ENCODE measurements at places on chromosomes 3 and 15.

GRCh38 chr3:43034911-43035310 is 55.8 kb downstream of the GASK1A start:
- DNase-seq, result no peak

- no peak for DNase-seq
Observed at GRCh38 chr3:194485468-194485880, 1.3 kb downstream of the ATP13A3 start.

DNA sequence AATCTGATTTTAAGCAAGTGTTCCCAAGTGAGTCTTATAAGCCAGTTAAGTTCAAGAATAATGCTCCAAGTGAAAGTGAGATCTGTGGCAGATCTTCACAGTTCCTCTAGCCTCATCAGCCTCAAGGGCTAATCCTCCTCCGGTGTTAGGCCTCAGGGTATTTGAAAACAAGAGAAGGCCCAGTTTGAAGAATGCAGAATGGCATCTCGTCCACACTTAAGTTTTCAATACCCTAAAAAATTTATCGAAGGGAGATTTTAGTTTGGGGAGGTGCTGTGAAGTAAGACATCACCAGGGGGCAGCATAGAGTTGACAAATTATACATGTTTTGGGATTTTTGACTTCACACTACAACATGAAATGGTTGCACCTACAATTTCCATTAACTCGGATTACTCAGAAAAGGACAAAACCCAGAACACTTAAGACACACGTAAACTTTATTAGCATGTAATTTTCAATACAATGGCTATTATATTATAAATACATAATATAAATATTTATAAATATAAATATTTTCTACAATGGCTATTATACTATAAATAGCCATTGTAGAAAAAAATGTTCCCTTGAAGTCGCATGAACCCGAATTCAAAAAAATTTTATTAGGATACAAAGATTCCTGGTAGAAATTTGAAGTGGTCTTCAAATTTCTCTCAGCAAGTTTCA is 2.3 kb upstream of the TMEM266 start:
- peak; percentile 56 for DNase-seq

- DNase-seq, result no peak
Observed at GRCh38 chr3:373193-373779, 176.7 kb downstream of the CHL1 start.

DNA sequence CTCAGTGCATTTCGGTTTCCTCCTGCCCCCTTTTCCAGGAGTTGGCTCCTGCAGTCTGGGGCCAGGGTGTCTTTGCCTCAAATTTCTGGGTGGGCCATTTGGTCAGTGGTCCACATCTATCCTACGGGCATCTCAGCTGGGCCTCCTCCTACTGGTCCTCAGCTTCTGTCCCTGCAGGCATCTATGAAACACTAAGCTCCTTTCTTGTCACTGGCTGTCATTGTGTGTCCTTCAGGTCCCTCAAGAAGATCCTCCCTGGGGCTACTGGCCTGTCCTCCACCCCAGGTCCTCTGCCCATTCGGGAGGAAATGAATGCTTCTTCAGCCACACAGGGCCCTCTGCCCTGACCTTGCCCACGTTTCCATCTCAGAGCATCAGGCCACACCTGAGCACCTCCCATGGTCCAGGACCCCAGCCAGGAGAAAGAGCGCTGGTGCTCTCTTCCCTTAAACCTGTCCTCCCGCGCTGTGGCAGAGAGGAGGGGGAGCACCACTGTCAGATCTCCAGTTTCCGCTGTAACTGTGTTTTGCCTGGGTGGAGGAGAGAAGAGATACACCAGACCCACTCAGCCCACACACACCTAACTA is 1.8 kb downstream of the PRR23E start:
- no peak for DNase-seq

- no peak for DNase-seq
Observed at GRCh38 chr15:83106994-83107840, at the start of gene TM6SF1. TSS of gene TM6SF1 (plus strand) at chr15:83107645. CDS start at chr15:83107681, 36 bp downstream.

DNA sequence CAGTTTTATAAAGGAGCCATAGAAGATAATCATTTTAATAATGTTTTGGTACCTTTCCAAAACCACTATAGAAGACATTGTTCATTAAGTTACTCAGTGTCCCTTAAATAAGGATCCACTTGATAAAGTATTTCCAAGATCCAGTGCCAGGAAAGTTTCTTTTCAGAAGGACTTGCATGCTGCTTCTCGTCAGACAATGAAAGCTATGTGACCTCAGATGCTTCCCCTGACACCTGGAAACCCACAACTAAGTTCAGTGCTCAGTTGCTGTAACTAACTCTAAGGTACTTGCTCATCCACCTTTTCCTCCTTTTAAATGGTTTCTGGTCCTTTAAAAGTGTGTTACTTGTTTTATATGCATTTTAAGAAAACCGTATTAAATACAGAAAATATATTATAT is 7.3 kb downstream of the SSR3 start:
- no peak for DNase-seq

DNA sequence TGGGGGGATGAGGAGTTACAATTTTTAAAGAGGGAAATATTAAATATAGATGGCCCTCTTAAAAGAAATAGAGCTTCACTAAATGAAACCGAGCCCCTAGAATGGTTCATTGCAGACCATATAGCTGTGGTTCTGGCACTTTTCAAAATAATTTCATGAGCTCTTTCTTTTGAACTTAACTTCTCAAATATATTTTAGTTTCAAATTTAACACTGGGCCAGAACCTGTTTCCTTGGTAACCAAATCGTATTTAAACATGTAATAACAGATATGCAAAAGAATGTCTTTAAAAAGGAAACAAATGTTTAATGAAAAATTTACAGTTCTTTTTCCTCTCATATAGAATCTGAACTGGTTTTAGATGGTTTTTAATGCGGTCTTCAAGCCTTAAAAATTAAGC is 20.1 kb downstream of the ZBTB38 start:
- no peak for DNase-seq
